ENCODE measurements at places on chromosomes 7 and 10.
A peak's percentile ranks its signal among the peaks of the same experiment; 100 is the strongest.

- DNase-seq = no peak
Measured at GRCh38 chr10:133592716-133593115, 27.3 kb upstream of the SYCE1 start.

GRCh38 chr7:45657890-45658715, 83.9 kb downstream of the ADCY1 start:
- DNase-seq = no peak

- no peak for DNase-seq
Measured at GRCh38 chr10:100025576-100025975, 15.8 kb upstream of the DNMBP start.

DNA sequence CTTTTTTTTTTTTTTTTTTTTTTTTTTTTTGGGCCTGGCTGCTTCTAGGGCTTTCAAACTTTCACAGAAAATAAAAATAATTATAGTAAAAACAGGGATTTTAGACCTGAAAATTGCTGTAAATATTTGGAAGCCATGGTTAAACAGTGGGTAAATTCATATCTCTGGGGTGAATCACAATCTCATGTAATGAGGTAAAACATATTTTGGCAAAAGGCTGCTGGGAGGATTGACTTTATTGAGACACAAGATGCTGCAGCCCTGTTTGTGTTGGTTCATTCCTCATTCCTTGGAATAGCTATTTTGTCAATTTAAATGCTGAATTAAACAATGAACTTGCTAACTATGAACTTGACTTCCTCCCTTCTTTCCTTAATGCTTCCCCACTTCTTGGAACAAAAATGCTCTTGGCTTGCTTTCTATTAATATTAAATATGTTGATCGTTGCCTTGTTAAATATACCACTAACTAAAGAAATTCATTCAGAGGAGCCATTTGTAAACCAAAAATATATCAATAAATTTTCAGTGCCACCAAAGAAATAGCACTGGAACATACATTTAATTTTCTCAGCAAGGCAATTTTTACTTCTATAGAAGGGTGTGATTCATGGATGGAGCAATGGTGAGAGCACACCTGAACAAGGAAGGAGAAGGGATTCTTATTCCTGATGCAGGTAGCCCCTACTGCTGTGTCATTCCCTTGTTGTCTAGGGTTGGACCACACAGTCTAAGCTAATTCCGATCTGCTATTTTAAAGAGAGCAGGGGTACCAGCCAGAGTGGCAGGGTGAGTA, 24.6 kb downstream of the AGK start:
- DNase-seq = no peak

DNA sequence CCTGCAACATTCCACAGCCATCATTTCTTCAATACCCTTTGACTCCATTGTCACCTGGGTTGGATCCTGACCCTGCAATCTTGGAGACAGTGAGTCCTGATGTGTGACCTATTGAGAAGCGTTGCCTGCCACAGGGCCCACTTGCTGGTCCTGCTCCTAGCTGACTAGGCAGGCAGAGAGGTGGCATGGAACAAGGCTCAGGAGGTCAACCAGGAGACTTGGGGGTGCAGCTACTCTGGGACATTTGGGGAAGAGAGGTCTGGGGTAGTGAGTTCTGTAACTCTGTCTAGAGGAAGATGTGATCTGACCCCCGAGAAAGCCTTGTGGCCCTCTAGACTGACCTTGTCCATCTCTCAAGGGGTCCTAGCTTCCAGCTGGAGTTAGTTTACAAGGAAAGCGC, 1.8 kb downstream of the ZMIZ2 start:
- DNase-seq = no peak

GRCh38 chr10:77545585-77545984, 92.0 kb downstream of the KCNMA1 start:
- no peak for DNase-seq

DNA sequence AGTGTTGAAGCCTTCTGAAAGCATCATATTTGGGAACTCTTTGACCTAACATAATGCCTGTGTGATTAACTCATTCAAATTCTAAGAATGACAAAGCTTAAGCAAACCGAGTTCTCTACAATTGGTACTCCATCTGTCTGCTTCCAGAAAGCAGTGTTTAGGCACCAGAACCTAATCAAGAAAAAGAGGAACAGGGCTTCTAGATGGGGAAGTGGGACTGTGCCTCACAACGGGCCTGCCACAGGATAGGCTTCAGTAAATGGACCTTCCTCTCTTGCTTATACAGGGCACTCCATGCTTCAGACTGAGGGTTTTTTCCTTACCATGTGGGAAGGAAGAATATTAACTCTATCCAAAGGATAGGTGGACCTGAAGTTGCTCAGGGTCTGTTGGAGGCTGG, 808.1 kb downstream of the XPNPEP1 start:
- DNase-seq = no peak

DNA sequence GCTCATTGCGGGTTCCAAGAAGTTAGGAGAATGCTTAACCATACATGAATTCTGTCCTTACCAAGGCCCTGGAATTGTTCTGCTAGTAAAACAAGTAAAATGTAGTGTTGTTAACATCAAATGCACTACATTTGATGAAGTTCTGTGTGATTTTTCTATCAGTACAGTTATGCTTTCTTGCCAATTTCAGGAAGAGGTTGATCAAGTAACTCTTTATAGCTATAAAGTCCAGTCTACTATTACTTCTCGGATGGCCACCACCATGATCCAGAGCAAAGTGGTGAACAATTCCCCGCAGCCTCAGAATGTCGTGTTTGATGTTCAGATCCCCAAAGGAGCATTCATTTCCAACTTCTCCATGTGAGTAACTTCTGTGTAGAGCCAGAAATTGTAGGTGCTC, 5.7 kb downstream of the ITIH2 start:
- no peak for DNase-seq

- no peak for DNase-seq
Measured at GRCh38 chr7:128108641-128109423, 77.6 kb upstream of the LRRC4 start.

GRCh38 chr10:84537447-84537931, 209.1 kb downstream of the CCSER2 start:
- peak; percentile 63 for DNase-seq

Data from neuronal stem cell (in vitro differentiated cells).